ENCODE measurements at places on chromosomes 2 and 18.

DNA sequence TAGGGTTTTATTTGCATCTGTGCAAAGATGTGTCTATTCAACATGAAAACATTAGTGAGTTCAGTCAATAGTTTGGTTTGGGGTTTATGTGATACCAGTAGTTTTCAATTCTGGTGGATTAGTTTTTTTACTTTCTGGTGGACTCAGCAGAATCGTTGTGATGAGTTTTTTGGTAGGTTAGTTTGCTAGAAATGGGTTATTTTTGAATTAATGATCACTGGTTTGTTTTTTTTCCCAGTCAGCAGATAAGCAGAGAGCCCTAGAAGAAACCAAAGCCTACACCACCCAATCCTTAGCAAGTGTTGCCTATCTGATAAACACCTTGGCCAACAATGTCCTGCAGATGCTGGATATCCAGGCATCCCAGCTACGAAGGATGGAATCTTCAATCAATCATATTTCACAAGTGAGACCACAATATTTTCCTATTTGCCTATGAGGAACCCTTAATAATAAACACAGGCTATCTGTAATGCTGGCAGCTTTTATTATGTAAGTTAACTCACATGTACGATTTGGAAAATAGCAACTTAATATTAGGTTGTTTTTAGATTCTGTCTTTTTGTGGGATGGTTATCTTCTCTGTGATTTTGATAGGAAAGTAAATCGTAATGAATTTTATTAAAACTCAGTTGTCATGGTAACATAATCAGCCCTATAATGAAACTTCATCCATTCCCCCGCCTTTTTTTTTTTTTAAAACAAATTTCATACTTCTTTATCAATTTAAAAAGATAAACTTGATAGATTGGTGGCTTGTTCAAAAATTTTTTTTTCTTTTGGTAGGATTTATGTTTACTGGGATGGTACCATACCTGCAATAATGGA lies 38.7 kb downstream of the ABI2 start:
- no peak for DNase-seq

GRCh38 chr18:46843372-46843771 lies 73.9 kb downstream of the PIAS2 start:
- no peak for DNase-seq

DNA sequence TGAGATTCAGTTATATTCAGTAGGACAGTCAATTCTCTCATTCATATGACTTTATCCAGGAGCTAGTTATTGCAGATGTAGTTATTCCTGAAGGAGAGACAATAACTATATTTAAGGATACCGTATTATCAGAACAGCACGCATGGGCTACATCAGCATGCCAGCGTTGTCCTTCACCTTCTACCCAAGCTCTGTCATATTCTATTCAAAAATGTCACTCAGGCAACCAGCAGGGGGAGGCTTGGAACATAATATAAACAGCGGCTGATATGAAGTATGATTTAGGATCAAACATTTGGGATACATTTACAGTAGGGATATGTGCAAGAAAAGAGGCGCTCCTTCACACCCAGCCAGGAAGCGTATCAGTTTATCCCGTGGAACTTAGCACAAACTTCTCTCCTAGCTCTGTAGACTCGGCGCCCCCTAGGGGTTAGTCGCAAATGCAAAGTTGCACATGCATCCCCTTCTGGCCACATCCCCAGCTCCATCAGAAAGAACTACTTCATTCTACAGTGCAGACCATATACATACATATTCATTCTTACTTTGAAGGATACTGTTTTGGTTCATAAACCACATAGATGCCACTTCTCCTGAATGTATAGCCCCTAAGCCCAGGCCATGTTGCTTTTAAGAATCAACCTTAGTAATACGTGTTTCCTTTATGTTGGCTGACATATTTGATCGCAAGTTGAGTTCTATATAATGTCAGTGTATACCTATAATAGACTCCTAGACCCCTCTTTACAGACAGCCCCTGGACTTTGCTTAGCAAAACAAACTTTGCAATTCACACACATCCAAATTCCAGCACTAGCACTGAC lies 759.4 kb downstream of the ADCYAP1 start:
- DNase-seq = no peak

DNA sequence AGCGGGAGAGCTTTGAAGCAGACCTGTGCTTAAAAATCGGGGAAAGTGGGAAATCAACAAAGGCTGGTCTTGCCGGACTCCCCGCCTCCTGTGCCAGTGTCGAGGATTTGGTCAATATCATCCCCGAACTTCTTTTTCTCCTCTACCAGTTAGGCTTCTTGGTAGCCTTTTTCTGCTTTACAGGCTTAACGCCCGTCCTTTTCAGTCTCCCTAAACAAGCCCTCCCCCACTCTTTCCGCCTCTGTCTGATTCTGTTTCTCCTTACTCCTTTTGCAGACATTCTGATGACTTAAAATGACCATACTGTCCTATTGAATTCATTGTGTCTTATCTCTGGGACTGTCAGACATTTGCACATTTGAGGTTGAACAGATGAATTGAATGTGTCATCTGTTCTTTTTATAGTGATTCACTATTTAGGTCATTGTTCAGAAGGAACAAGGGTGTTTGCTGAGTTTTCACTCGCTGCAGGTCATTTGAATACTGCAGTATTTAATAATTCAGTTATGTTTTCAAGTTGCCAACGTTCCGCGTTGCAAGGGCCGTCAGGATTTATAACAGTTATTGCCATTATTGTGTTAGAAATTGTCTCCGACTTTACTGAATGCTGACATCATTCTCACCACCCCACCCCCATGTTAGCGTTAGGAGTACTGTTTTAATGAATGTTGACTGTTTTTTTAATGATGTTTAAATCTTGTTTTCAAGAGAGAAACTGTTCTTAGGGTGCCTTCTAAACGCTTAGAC lies 1.1 kb downstream of the ITGAV start:
- DNase-seq = peak; percentile 69

DNA sequence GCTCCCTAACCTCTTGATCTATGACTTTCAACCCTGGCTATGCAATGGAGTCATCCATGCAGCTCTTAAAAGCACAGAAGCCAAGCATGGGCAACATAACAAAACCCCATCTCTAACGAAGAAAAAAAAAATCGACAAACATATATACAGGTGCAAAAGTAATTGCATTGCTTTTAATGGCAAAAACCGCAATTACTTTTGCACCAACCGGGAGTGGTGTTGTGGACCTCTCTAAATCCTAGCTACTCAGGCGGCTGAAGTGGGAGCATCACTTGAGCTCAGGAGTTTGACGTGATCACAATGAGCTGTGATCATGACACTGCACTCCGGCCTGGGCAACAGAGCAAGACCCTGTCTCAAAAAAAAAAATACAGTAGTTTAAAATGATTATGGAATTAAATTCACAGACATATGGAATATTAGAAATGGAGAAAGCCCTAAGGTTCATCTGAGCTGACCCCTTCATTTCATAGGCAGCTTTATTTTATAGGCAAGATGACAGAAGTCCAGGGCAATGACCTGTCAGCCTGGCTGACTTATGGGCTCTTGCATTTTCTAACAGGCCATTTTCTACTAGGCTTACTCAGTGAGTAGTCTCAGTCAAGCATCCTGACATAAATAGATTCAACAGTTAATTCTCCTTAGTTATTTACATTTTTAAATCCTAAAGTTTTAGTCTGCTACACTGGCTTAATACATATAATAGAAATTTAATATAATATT lies 183.8 kb downstream of the ANKRD44 start:
- DNase-seq = no peak

GRCh38 chr2:157046396-157046795 lies 211.1 kb upstream of the GALNT5 start:
- no peak for DNase-seq

GRCh38 chr2:36871068-36871707 lies 95.1 kb downstream of the STRN start:
- no peak for DNase-seq

DNA sequence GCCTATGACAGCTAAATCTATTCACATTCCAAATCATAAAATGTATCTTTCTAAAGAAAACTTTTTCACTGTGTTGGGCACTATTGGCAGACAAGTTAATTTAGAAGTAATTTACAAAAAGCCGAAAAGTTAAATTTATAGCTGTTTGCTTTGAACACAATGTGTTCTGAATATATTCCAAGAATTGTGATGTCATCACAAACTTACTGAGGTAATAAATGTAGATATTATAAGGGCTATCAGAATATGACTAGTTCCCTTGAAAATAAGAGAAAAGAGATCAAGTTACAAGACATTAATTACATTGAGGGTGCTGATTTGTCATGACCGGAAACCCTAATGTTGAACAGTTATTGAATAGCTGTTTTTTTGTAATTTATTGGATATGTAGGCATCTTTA lies 153.9 kb upstream of the SCN7A start:
- no peak for DNase-seq

GRCh38 chr2:219031005-219031738 lies 10.1 kb downstream of the CFAP65 start:
- no peak for DNase-seq

- DNase-seq = no peak
Observed at GRCh38 chr2:63790906-63791305, 50.8 kb upstream of the UGP2 start.

DNA sequence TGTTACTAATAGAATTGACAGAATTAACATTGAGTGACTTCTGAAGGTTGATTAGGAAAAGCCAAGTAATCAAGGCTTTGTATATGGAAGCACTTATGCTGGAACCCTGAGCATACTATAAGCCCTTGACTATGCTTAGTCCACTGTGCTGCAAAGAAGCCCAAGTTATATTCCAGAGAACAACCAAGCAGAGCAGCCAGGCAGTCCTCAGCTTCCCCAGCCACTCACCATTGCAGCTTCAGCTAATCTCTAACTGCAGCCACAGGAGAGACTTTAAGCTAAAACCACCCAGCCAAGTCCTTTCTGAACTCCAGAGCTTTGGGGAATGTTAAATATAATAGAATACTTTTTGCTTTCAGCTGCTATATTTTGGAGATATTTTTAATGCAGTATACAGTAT lies 164.4 kb upstream of the VWC2L start:
- no peak for DNase-seq

DNA sequence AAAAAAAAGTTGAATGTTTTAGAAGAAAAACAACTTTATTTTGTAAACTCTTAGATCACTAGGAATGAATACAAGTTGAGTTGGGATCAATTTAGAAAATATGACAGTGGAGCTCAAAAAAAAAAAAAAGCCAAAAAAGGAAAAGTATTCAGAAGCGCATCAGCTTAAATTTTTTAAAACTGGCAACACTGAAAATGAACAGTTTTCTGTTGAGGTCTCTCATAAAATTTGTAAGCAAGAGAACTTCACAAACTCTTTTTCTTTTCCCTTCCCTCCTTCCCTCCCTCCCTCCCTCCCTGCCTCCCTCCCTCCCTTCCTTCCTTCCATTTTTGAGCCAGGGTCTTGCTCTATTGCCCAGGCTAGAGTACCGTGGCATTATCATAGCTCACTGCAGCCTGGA lies 143.9 kb downstream of the B3GNT2 start:
- DNase-seq = no peak

- no peak for DNase-seq
Observed at GRCh38 chr2:30670453-30670852, 136.8 kb downstream of the CAPN13 start.

- no peak for DNase-seq
Observed at GRCh38 chr2:108579623-108580022, 45.4 kb downstream of the LIMS1 start.

DNA sequence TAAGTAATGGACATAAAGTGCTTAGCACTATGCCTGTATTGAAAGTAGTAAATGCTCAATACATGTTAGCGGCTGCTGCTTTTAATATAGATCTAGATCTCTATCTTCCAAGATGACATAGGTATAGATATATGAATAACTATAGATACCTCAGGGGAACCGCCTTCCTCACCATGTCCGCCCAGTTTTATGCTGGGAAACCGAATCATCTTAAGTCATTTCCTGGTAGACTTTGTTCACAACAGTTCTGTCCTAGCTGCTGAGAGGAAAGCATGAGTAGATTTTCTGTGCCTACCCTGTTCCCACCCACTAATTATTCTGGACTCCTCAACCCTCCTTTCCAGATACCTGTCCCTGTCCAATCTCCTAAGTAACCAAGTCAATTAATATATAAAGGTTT lies 21.6 kb upstream of the ITM2C start:
- no peak for DNase-seq

DNA sequence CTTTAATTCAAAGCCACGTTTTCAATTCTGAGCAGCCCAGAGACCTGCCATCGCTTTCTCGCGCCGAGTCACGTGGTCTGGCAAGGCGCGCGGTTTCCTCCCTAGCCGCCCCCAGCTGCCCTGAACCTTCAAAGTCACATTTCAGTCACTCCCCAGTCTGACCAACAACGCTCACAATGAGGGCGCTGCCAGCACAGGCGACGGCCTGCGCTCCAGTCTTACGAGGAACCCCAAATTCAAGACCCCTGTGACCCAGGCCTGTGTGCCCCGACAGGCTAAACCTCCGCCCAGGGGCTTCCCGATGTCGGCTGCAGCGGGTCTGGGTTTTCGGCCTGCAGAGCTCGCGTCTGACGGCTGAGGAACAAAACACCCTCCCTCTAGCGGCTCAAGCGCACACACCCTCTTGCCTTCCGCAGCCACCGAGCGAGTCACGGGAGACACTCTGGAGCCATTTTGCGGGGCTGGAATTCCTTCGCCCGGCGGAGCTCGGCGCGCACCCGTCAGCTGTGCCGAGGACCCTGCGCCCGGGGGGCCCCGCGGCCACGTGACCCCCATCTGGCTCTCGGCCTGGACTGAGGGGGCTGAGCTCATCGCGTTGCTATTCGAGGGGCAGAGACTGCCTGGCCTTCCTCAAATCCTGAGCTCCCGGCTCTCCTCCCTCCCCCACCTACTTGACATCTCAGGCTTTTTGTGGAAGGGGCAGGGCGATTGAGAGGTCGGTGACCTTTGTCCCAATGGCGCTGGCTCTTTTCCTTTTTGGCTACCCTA lies 69.9 kb upstream of the ITGB6 start:
- peak; percentile 81 for DNase-seq

GRCh38 chr18:43877616-43878321 lies 600.5 kb upstream of the SYT4 start:
- DNase-seq = no peak

DNA sequence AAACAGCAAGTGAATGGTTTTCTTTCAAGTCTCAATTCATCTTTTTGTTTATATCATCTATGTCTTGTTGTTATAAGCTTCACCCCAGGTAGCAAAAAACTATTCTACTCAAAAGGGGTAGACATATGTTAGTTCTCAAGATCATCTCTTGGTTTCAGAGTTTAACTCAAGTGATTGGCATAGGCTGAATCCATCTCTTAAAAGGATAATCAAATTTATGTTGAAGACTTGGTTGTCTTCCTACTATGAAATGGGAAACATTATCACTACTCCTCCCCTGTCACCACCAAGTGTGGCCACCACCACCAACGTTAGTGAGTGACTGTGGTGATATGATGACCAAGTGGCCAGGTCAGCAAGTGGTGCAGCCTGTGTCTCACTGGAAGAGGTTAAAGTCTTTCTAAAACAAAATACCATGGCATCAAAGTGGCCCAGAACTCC lies 1.5 kb downstream of the IL1B start:
- no peak for DNase-seq

GRCh38 chr18:62954366-62954765 lies 239.0 kb downstream of the PHLPP1 start:
- DNase-seq = no peak

DNA sequence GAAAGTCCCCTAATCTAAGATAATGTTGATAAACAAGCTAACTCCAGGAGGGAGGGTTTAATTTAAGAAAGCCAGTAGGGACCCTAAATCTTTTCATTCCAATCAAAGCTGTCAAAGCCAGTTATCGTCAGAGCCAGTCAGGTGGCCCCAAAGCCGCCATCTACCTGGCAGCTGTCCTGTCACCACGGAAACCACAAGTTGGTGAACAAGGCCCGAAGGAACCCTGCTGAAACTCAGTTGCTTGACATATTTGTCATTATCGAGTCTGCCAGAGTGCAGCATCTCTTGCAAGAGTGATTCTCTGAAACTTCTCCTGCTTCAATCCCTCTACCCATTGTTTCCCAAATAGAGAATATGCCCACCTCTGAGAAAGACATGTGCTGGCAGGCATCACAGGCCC lies 30.8 kb upstream of the POLE4 start:
- no peak for DNase-seq
